ENCODE measurements at places on chromosomes 6 and 20.

GRCh38 chr20:1876975-1877608, 18.1 kb upstream of the SIRPA start:
- no peak for DNase-seq

GRCh38 chr6:118100717-118101116, 193.7 kb downstream of the SLC35F1 start:
- no peak for DNase-seq

GRCh38 chr6:39401376-39401775, 78.9 kb upstream of the KCNK16 start:
- DNase-seq = no peak

DNA sequence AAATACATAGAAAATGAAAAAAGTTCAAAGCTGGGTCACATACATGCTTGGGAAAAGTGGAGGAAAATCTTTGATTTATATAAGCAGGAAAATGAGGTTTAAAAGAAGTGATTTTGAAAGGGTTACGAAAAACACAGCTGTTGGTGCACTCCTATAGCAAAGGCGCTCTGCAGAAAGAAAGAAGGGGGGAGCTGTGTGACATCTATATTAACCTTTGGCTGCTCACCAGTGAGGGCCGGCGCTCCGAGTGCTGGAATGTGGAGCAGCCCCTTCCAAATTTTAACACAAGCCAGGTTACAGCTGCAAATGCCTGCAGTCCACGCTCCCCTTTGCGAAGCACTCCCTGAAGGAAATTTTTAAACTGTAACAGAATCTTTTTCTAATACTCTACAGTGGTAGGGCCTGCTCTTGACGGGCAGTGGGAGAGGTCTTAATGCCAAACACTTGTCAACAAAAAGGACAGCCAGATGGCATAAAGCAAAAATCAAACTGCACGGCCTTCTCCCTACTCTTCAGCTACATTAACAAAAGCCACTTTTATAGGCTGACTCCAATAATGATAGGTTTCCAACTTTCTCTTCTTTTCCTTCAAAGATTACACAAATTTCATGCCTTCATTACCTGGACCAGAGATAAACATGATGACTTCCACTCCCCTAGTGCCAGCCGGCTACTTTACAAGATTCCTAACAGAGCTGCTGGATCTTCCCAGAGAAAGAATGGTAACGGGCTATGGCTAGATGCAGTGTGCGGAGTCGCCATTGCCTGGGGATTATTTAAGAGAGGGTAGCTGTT, 4.8 kb downstream of the BMP7 start:
- DNase-seq = no peak

GRCh38 chr6:160163425-160163824, 41.8 kb downstream of the SLC22A1 start:
- DNase-seq = no peak

- DNase-seq = no peak
Observed at GRCh38 chr20:18688676-18689075, 100.8 kb downstream of the DTD1 start.

- no peak for DNase-seq
Observed at GRCh38 chr6:128156321-128157111, 255.7 kb upstream of the THEMIS start.

DNA sequence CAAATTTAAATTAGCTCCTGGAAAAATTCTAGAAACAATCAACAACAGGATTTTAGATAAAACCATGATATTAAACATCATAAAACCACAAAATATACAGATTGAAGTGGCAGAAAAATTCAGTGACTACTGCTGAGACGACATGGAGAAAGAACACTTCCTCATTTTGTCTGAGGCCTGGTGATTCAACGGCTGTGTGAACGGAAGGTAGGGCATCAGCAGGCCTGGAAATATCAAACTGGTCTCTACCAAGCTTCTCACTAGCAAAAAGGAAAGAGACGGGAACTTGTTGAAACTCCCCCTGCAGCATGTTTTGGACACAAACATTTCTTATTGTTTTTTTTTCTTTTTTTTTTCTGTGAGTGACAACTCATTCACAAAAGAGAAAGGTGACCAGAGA, 58.0 kb upstream of the AHI1 start:
- no peak for DNase-seq

DNA sequence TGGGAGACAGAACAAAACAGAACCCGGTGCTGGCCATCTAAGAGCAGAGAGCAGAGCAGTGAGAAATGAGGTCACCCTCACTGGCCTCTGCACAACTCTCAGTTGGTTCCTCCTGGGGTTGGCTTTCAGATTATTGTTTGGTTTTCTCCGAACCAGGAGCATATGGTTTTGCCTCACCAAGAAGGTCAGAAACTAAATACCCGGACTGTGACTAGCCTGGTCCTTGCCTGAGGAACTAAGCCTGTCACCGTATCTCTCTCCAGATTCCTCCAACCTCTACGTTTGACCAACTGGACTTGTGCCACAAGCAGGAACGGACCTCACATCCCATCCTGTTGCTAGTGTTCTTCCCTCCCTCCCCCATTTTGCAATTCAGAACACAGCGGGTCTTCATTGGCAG, 450.4 kb upstream of the JARID2 start:
- DNase-seq = no peak

GRCh38 chr6:82408952-82409431, 45.4 kb downstream of the TPBG start:
- DNase-seq = no peak

DNA sequence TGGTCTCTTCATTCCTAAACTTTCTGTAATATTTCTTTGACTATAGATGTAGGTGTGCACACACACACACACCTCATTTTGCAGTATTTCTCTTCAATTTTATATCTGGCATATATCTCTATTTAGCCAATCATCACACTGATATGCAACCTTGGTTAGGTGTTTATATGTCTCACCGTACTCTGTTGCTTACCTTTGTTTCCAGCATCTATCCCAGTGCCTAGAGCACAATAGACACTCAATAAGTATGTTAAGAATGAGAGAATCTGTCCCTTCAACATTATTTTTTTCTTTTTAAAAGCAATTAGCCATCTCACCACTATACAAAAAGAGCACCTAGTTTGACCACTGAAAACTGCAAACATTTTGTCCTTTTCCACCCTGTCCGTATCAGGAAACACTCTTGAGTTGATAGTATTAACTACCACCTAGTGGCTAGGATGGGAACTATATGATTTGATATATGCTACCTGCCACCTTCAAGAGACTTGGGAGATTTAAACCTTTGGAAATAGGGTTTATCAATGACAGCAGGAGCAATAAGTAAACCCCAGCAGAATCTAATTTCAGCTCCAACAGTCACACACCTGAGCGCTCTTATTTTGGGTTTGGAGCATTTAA, 48.7 kb upstream of the RSPO3 start:
- DNase-seq = no peak

DNA sequence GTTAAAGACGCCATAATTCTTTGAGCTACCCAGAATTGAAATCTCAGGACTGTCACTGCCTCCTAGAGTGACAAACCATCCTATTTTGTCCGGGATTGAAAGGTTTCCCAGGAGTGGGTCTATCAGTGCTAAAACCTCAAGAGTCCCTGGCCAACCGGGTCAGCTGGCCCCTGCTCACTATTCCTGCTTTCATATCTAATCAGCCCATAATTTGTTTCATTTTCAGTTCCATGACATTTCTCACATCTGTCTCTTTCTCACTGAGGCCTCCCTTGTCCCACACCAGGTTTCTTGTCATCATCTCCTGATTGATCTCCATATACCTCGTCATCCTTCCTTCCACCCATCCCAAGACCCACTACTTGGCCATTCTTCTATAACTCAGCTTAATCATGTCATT, 98.2 kb downstream of the SLC35B3 start:
- DNase-seq = no peak

- no peak for DNase-seq
Observed at GRCh38 chr6:74115674-74116073, 419.7 kb downstream of the CD109 start.

- no peak for DNase-seq
Observed at GRCh38 chr6:63808576-63808975, 173.0 kb downstream of the PHF3 start.

- no peak for DNase-seq
Observed at GRCh38 chr6:108675226-108676200, 114.8 kb downstream of the FOXO3 start.

GRCh38 chr6:163944897-163945296, 530.4 kb downstream of the QKI start:
- no peak for DNase-seq
